ENCODE measurements at places on chromosomes 5 and 9. TPM values are rescaled to one million over a fixed set of nuclear protein-coding genes. Genes with fewer than 3 reads are reported as not detected.

Gene C9
- total RNA-seq, result not detected

Gene TAS2R1
- total RNA-seq, result not detected

Gene CDC20B
- not detected for total RNA-seq

Gene SUSD3
- total RNA-seq, result not detected

Gene GCNT4
- 1.3 TPM for total RNA-seq

Gene SLC9A3
- 0.43 TPM for total RNA-seq

Gene ANKDD1B
- 3.6 TPM for total RNA-seq

Gene CWC27
- 15.5 TPM for total RNA-seq

Gene MLANA
- total RNA-seq, result not detected

DNA sequence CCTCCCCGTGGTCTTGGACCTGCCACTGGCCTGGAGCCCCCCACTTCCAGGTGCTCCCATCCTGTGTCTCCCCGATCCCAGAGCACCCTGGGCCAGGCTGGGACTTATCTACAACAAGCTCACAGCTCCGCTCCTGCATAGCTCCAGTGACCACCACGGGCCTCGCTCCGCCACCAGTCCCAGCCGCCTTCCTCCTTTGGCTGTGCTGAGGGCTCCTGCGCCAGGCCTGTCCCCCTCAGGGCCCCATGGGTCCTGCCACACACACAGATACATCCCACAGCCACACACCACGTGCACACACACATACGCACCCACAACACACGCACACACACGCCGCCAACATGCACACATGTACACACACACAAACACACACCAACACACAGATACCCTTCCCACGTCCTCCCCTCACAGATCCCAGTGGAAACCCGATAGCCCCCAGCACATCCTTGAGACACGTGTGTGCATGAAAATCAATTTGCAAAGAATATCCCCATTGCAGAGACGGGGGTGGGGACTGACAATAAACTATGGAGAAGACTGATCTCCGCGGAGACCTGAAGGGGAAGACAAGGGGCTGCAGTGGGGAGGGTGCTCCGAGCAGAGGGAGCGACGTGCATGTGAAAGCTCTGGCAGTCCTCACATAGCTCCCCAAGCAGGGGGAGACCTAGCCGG is 18.5 kb upstream of the LAMC3 start:
- DNase-seq, result no peak

GRCh38 chr9:106532306-106533015 is 330.5 kb upstream of the ZNF462 start:
- DNase-seq, result no peak

- DNase-seq, result no peak
Measured at GRCh38 chr5:133785182-133785581, 172.8 kb upstream of the FSTL4 start.

DNA sequence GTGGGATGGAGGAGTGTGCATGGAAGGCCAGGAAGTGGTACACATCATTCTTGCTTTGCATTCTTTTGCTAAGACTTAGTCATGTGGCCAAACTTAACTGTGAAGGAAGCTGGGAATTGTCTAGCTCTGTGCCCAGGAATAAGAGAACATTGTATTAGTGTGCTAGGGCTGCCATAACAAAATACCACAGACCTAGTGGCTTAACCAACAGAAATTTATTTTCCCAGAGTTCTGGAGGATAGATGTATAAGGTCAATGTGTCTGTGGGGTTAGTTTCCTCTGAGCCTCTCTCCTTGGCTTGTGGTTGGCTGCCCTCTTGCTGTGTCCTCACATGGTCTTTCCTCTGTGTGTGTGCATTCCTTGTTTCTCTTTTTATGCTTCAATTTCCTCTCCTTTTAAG is 32.4 kb downstream of the NNT start:
- DNase-seq, result no peak

DNA sequence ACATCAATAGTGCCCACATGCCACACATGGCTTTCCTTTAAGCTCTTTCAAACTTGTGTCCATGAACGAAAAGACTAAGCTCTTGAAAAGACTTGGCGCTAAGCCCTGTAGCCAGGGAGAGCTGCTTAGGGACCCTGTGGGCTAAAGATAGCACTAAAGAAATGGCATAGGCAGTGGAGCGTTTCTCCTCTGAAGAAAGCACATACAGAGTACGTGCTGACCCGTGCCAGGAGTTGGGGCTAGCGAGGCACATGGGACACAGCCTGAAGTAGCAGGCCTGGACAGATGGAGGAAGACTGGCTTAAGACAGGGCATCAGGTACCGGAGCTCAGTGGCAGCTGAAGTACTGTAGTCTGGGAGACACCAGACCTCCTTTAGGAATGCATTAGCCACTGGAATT is 39.7 kb downstream of the ADGRV1 start:
- no peak for DNase-seq

DNA sequence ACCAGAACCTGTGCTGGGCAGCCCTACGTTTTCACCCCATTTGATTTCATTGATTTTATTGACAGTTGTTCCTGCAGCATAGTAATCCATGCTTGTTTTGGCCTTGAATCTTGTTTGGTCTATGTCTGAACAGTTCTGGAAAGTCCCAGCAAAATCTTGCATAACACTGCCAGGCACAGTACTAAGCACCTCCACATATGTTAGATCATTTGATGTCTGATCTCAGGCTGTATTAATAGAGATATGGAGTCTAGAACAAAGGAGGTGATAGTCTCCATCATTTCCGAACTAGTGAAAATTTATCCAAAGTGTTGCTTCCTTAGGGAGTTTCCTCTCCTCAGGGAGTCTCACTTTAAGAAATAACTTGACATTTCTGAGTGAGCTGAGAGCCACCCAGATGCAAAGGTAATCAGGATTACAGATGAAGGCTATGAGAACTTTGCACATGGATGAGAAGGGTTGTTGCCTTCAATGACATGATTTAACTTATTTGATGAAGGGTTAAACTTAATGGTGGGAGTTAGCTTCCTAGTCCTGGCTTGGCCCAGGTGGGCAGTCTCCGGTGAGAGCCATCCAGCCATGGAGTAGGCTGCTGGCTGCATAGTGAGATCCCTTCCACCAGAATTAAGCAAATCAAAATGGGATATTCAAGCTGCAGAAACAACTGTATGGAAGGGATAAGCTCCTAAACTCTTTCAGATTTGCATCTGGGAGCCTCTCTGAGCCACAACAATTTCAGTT is 173.8 kb upstream of the MVB12B start:
- DNase-seq, result no peak

- peak; percentile 70 for DNase-seq
Measured at GRCh38 chr9:81686614-81687520, 2.5 kb downstream of the TLE1 start.

- DNase-seq, result no peak
Measured at GRCh38 chr9:76560481-76560922, 101.5 kb downstream of the GCNT1 start.

- DNase-seq, result no peak
Measured at GRCh38 chr9:25557645-25558300, 120.5 kb downstream of the TUSC1 start.

- no peak for DNase-seq
Measured at GRCh38 chr5:122882831-122883230, 37.4 kb downstream of the SNX24 start.

GRCh38 chr5:33400675-33401074 is 40.1 kb upstream of the TARS1 start:
- no peak for DNase-seq
